ENCODE measurements at places on chromosomes 16 and 17.

DNA sequence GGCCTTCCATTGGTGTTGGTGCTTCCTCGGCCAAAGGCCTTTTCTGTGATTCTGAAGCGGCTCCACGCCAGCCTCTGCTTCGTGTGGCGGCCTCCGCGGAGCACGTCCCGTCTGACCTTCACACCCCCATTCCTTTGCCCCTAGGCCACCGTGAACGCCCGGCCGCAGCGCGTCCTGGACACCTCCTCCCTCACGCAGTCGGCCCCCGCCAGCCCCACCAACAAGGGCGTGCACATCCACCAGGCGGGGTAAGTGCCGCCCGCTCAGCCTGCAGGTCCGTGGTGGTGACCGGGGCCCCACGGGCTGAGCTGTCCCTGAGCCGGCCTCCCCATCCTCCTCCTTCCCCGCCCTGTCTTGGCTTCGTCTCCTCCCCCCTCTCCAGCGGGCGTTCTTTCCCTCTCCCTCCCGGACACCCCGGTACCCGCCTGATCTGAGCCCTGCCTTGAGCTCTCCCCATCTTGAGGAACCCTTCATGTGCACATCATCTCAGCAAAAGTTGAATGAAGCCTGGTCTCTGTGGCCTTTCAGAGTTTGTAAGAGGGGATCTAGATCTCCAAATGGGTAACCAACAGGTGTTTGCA is 69.0 kb upstream of the CHMP6 start:
- no peak for DNase-seq

GRCh38 chr17:17134957-17135333 is 71.2 kb downstream of the PLD6 start:
- no peak for DNase-seq

GRCh38 chr16:678858-679813 is 1.1 kb upstream of the STUB1 start:
- DNase-seq: no peak

DNA sequence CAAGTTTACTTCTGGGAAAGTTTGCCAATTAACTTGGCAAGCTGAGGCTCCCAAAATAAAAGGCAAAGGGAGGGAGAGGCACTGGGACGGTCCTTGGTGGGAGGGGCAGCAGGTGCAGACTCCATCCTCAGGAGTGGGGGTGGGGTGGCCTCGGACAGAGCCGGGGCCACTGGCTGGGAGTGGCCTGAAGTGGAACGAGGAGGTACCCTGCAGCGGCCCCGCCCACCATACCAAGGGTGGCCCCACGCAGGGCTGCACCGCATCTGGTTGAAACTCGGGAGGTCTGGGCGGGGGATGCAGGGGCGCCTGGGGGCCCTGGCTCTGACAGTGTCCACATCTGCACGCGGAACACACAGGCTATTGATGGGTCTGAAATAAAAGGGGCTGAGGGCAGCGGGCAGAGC is 42.4 kb upstream of the SLC38A10 start:
- no peak for DNase-seq

- DNase-seq: no peak
Observed at GRCh38 chr17:82948081-82948511, 108.3 kb upstream of the ZNF750 start.

- no peak for DNase-seq
Observed at GRCh38 chr16:85869785-85870558, 29.0 kb upstream of the IRF8 start.

- peak; percentile 66 for DNase-seq
Observed at GRCh38 chr16:68084504-68085258, 489 bp upstream of the NFATC3 start.

DNA sequence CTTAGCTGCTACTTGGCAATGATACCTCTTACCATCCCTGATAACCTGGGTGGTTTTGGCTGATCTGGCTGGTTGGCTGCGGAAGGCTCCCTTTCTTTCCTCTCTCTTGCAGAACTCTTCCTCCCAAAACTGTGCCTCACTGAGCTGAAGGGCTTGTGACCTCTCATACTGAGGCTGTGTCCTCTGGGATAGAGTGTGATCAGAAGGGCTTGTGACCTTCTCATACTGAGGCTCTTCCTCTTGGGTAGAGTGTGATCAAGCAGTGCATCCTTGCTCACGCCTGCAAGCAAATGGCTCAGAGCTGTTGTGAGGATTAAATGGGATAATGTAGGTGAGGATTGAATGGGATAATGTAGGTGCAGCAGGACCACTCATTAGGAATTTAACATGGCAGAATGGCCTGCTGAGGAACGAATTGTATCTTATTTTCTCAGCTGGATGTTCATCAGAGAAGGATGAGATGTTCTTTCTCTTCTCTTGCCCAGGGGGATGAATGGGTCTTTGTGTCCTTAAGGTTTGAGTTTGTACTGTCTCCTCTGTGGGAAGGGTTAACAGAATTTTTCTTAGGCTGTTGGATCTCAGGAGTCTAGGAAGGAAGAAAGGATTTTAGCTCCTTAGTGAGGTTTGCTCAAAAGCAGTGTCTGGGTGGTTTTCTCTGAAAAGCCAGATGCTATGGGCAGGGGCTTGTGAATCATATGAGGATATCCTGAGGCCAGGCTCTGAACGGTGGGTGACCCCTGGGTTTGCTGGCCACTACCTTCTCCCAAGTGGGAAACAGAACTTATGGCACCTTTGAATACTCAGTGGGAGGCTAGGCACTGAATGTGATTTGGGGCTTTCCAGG is 130.0 kb upstream of the HS3ST2 start:
- no peak for DNase-seq

GRCh38 chr17:8555062-8555461 is 75.5 kb downstream of the MYH10 start:
- no peak for DNase-seq

DNA sequence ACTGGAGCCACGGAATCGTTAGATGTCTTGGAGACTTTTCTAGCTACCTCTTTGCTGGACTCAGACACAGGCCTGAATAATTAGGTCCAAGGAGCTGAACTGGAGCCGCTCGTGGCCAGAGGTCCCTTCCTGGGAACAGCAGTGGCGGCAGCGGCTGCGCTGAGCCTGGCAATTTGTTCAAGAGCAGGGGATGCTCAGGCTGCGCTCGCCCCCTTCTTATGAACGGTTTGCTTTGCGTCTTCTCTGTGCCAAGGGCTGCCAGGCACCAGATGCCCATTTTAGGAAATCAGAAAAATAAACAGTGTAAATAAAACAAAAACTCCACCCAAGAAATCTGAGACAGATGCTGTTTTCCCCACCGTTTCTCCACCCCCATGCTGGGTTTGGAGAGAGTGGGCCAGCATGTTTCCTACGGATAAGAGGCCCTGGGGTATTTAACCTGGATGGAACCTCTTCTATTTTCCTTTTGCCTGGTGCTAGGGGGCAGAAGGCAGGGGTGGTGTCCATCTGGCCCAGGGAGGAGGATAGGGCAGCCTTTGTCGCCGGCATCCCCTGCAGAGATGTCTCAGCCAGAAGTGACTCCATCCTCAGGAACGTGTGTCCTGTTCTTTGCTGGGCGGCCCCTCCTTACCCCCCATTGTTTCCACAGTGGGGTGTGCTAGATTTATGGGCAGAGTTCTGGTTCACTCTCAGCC is 163.4 kb downstream of the SEC14L1 start:
- DNase-seq: no peak

GRCh38 chr17:9284884-9285283 is 263.6 kb downstream of the NTN1 start:
- no peak for DNase-seq

DNA sequence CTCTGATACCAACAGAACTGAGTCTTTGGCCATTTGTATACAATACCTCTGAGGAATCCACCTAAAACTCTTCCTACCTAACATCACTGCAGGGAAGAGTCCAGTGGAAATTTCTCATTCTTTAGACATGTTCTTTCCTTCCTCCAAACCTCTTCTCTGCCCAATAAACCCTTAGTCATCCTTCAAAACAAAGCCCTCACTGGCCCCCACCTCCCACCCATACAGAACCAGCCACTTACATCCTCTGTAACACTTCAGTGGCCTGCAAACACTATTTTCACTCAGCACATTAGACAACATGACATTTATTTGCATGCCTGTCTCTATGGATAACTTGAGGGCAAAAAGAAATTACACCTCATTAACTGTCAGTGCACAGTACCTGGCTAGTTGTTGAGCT is 200.3 kb upstream of the NOG start:
- DNase-seq: no peak

DNA sequence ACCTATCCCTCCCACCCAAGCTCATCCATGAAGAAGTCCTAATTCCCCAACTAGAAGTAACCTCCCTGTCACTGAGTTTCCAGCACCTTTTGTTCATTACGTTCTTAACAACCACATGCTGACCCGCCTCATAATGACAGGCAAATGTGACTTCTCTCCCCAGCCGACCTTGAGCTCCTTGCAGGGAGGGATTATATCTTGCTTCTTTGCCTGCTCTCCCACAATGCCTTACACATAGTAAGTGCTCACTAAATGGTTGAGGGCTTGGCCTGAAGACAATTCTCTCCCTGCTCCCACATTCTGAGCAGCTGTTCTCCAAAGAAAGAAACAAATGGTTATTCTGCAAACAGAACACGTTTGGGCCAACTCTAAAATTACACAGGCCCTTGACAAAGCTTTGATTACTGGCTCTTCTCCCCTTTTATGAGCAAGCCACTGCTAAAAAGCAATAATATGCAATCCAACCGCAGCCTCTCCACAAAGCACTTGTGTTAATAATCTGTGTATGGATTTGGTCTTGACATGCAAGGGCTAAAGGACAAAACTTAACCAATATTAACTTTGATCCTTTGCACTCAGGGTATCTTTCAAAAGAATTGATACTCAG is 23.2 kb downstream of the SLC39A11 start:
- DNase-seq: no peak

DNA sequence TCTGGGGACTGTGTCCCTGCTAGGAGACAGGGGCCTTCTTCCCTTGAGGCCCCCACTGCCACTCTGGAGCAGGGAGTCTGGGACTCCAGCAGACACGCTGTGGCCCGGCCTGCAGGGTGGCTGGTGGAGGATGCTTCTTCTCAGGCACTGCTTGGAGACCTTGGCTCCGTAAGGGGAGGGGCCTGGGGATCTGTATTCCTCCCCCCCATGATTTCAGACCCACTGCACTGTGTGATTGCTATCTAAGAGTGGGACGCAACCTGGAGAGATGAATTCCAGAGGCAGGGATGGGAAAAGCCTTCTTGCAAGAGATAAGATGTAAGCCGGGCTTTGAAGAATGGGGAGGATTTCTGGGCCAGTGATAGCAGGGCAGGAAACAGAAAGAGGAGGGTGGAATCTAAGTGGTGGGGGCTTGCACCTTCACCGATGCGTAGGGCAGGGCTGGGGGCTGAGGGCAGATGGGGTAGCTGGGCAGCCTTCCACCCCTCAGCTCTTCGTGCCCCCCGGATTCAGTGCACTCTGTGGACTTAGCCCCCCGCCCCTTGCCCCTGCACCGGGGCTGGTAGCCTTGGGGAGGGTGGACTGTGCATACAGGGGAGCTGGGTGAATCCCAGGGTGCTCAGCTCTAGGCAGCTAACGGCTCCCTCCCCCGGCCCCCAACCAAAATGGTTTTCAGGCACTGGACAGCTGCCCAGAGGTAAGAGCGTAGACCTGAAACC is 5.2 kb upstream of the GSE1 start:
- DNase-seq: no peak

- DNase-seq: no peak
Observed at GRCh38 chr17:6069539-6070429, at the start of gene WSCD1. Gene WSCD1, plus strand, starts transcription at chr17:6070379. Its CDS starts 10,280 bp downstream, at chr17:6080659.

DNA sequence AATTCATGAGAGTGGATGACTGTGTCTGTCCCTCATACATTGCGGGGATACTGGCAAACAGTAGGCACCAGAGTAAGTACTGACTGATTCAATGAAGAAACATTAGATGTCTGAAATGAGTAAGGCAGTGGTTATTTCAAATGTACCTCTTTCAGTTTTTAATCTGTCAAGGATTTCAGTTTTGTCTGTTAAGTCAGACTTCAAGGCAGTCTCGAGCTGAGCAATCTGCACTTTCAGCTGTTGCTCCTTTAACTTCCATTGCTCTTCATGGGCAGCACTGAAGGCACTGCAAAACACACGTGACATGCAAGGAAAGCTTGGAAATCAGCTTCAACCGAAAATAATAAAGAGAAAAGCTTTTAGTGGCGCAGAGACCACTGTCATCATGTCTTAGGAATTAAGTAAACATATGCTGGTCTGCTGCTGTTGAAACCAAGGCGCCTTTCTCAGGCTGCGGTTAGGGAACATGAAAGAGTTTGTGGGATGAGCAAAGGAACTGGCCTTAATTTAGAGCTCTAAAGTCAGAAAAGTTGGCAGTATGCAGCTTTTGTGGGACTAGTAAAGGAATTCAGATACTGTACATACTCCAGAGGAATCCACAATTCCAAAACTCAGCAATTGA is 38.8 kb downstream of the RPGRIP1L start:
- no peak for DNase-seq

DNA sequence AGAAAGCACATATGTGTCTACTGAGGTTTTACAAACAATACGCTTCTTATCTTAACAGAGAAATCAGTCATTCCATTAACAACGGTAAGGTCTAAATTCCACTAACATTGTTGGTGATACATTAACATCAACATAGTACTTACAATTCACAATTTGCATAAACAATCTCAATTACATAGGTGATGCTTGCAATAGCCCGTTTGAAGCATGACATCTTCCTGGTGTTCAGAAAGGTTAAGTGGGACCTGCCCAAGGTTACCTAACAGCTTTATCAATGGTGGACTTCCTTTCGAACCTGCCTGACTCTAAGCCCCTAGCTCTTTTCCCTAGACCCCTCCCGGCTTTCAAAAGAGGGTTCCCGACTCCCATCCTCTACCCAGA is 699 bp downstream of the FAM222B start:
- no peak for DNase-seq

DNA sequence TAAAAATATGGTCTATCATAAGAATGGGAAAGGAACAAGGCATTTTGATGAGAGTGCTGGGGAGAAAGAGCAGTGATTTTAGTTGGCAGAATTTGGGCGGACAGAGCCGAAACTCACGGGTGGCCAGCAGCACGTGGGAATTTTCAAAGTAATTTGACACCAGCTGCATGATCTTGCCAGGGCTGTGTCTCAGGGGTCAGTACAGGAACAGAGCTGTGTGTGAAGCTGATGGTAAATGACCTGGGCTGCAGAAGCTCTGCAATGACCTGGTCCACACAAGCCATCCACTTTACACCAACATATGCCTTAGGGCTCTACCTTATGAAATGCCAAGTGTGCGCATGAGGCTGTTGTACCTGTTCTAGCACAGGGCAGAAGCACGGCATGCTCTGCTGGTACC is 112.0 kb downstream of the ZFHX3 start:
- no peak for DNase-seq

GRCh38 chr17:42509409-42509808 is 26.6 kb upstream of the NAGLU start:
- no peak for DNase-seq

GRCh38 chr17:10394201-10394887 is 21.5 kb upstream of the MYH13 start:
- DNase-seq: no peak

DNA sequence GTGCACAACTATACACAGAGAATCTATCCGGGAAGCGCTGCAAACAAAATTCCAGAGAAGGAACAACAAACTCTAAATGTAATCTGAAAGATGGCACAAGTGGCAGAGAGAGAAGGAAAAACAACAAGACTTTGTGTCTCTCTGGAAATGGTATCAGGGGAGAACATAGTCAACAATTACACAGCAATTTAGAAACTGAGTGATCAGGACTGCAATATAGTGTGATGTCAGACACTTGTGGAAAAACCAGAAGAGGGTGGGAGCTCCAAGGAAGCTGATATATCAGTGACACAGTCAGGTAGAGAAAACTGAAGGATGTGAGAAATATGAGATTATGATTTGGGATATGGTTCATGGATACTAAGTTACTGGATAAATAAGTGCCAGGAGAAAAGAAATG is 8.2 kb downstream of the ZNF19 start:
- DNase-seq: no peak
